CD4-positive, alpha-beta T cell treated with Interferon gamma for 1 hour (primary cell): ENCODE measurements at places on chromosomes 2 and 18.

DNA sequence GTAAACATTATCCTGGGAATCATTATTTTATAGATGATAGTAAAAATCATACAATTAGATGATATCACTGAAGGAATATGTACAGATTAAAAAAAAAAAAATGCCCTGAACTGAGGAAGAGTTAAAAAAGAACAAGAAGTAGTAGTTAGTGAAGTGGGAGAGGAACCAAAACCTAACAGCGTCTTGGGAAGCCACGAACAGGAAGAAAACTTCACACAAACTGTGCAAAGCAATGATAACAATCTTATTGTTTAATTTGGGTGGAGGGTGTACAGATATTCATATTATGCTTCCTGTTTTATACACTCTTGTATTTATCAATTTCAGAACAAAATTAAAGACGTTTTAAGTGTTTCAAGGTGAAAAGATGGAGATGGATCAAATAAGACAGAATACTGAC lies 3.5 kb downstream of the HEATR5B start:
- DNase-seq, result no peak

DNA sequence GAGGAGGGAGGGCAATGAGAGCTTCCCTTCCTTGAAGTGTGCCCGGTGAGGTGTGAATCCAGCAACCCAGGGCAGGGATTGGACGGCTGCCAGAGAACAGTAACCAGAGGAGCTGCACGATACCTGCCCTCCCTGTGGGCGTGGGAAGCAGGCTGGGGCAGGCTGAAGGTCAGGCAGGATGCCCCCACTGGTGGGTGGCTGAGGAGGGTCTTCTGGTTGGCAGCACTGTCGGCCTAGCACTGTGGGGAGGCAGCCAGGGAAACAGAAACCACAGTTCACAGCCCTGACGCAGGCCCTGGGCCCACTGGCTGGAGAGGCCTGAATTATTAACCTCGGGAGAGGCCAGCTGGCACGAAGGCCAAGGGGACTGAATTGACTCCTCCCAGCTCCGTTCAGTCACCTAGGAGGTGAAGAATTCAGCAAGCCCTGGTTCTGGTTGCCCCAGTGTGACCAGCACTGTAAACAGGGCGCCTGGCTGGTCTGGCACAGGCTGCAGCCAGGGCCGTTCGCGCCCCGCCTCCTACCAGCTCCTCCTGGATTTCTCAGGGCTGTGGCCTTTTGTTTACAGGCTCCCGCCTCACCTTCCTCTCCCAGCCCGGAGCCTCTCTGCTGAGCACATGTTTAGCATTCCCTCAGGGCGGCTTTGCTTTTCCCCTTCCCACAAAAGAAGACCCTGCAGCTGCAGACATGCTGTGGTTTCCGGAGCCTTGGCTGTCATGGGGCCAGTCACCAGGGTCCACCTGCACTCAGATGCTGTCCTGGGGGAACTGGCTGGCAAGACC lies 97.8 kb downstream of the B3GNT2 start:
- no peak for DNase-seq

DNA sequence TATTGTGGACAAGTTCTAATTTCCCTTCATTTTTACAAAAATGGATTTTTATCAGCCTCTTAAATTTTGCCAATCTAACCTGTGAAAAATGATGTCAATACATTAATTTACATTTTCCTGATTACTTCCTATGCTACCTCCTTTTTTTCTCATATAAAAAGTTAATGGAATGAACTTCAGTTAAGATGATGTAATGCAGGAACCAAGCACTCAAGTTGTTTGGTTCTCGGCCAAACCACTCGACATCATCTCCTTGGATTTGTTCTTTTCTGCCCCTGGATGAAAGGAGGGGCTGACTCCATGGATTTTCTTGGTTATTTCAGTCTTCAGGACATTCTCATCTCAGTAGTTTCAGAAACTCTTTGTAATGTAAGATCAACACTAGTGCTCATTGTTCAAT lies 253.1 kb upstream of the NXPH2 start:
- DNase-seq, result no peak

DNA sequence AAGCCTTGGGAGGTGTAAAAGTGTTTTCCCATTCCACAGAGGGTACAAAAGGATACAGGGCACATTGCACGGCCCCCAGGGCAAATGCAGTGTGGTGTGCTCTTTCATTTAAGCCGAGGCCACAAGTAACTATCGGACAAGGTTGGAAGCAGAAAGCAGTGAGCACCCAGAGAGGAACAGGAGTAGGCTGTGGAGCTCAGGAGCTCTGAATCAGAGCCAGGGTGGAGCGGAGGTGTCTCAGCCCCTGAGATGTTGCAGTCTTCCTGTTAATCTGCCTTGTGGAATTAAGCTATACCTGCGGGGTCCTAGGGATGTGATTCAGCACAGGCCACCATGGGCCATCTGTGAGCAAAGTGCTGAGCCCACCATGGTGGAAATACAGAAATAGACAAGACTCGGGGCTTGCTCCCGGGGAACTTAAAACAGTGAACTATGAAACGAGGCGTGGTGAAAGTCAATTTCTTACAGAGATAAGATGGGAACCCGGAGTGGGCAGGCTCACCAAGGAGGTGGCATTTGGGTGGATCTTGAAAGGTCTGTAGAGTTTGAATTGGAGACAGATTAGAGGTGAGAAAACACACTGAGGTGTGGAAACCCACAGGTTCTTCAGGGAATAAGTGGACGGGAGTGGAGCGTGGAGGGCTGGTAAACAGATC lies 44.0 kb downstream of the ASAP2 start:
- no peak for DNase-seq

DNA sequence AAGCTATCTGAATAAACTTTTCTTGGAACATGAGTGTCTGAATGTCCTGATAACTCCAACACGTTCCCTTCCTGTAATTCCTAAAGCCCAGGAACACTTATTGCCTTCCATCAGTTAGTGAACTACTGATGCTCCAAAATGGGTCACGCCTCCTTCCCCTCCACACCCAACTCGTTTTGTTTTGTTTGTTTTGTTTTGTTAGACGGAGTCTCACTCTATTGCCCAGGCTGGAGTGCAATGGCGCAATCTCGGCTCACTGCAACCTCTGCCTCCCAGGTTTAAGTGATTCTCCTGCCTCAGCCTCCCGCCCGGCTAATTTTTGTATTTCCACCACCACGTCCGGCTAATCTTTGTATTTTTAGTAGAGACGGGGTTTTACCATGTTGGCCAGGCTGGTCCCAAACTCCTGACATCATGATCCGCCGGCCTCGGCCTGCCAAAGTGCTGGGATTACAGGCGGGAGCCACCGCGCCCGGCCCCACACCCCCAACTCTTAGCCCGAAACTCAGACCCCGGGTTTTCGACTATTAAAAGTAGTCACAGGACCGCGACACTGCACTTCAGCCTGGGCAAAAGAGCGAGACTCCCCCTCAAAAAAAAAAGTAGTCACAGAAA lies 774 bp downstream of the IER3IP1 start:
- no peak for DNase-seq

GRCh38 chr2:165864296-165864695 lies 70.2 kb upstream of the GALNT3 start:
- DNase-seq, result no peak

DNA sequence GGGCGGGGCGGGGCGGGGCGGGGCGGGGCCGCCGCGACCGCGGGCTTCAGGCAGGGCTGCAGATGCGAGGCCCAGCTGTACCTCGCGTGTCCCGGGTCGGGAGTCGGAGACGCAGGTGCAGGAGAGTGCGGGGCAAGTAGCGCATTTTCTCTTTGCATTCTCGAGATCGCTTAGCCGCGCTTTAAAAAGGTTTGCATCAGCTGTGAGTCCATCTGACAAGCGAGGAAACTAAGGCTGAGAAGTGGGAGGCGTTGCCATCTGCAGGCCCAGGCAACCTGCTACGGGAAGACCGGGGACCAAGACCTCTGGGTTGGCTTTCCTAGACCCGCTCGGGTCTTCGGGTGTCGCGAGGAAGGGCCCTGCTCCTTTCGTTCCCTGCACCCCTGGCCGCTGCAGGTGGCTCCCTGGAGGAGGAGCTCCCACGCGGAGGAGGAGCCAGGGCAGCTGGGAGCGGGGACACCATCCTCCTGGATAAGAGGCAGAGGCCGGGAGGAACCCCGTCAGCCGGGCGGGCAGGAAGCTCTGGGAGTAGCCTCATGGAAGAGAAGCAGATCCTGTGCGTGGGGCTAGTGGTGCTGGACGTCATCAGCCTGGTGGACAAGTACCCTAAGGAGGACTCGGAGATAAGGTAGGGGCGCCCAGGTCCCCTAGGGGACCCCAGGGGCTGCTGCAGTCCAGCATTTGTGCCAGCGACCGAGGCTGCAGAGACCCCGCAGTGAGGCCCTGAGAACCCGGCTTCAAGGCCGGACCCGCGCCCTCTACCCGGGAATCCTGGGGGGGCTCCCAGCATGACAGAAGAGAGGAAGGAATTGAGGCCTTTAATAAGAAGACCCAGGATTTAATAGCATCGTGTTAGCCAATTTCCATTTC lies at the start of gene KHK:
TSS of gene KHK (plus strand) at position 49 of the 870 bp plus-strand sequence. CDS start at position 537, 488 bp downstream.
- no peak for DNase-seq

DNA sequence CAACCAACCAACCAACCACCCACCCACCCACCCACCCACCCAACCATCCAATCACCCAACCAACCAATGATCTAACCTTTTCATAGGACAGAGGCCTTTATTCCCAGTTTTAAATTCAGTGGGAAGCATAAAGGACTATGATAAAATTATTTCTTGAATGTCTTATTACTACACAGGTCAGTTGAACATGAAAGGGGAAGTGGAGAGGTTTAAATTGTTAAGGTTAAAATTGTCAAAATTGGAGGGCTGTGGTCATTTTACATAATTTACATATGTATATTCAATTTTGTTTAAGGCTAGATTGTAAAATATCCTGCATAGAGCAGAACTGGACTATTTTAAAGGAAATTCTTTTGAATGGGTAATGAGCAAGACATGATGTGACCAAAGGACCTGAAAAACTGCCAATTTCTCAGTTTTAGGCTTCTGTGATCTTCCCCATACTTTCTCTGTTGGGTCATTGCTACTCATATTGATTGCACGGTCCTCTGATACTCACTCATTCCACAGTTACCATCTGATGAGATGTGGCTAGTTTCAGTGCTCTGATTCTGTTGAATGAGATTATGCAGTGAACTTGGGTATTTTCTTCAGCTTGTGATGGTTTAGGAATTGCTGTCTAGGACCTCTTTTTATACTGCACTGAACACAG lies 127.4 kb downstream of the PLCL1 start:
- DNase-seq, result no peak

GRCh38 chr18:10482363-10482984 lies 28.0 kb downstream of the APCDD1 start:
- DNase-seq, result no peak

DNA sequence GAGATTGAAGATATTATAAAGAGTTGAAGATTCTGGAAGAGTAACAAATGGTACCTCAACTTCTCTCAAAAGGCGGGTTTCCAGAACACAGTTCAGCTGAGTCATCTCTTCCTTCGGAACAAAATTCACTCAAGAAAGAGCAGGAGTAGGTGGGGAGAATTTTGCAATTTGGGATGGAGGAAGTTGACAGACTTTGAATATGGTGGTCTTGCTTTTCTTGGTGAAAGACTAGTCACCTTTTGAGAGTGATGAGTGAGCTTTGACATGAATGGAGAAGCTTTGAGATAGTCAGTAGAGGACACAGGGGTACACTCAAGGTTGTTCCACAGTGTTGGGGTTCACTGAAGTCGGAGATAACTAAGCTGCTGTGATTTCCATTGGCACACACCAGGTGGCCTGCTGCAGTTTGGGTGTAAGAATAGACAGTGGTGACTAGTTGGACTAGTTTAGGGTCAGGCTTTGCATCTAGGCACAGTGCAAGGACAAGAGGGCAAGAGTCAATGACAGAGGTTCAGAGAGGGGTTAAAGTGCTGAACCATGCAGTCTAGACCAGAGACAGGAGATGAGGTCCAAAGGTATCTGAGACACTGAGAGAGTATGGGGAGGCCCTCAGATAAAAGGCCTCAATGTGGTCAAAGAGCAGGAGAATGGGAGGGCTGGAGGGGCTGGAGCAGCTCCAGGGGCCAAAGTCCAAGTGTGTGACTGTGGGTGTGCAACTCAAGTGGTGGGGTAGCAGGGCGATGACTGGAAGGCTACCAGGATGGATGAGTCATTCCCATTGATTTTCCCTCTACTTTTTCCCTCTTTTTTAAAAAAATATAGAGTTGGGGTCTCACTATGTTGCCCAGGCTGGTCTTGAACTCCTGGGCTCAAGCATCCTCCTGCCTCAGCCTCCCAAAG lies 7.7 kb downstream of the CCL20 start:
- DNase-seq, result no peak

DNA sequence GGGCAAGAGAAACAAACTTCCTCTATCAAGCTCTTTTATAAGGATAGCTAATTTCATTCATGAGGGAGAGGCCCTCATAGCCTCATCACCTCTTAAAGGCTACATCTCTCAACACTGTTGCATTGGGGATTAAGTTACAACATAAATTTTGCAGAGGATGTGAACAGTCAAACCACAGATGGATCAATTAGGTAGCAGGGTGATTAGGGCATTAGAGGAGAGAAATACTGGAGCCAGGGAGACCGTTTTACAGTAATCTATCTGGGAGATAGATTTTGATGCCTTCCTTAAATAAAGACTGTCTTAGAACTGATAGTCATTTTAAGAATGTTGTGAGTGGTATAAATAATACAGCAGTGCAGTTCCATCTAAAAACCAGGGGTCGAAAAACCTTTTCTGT lies 258.9 kb downstream of the DCC start:
- DNase-seq, result no peak

GRCh38 chr2:28606986-28607441 lies 111.2 kb downstream of the PLB1 start:
- no peak for DNase-seq

DNA sequence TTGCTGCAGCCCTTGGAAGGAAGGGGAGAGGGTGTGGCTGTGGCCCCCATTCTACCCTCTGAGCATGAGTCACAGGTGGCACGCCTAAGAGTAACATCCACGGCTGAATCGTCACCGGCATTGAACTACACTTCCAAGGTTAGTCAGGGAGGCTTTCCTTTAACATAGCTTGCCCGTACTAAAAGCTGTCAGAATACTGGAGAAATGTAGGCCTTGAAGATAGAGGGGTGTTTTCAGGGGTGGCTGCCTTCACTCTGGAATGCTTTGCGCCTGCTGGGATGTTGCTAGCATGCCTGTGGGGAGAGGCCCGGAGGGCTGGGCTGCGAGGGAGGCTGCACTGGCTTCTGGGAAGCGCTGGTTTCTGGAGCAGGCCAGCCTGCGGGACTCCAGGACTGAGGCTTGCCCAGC lies 333.7 kb downstream of the AGAP1 start:
- DNase-seq, result no peak

GRCh38 chr2:233418761-233419546 lies 64.7 kb downstream of the DGKD start:
- DNase-seq, result peak; percentile 80

GRCh38 chr2:24432735-24433134 lies 58.3 kb upstream of the NCOA1 start:
- DNase-seq, result no peak

DNA sequence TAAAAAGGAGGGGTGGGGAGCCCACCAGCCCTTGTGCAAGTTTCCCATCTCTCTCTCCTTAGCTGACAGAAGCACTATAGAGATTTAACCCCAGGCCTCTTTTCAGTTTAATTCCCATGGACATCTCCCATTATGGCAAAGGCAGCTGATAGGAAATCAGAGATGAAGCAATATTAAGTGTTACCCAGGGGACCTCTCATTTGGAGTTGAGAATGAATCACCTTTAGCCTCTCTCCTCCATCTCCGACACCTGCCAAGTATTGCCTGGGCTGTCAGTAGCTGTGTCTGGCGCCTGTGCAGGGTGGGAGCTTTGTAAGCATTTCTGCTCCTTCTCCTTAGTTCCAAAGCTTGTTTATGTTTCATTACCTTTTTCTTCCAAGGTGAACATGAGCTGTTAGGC lies 109.0 kb downstream of the AQP4 start:
- DNase-seq, result no peak

GRCh38 chr2:132448771-132449170 lies 32.2 kb downstream of the GPR39 start:
- DNase-seq, result no peak
